ENCODE measurements at places on chromosomes 11 and 22.

DNA sequence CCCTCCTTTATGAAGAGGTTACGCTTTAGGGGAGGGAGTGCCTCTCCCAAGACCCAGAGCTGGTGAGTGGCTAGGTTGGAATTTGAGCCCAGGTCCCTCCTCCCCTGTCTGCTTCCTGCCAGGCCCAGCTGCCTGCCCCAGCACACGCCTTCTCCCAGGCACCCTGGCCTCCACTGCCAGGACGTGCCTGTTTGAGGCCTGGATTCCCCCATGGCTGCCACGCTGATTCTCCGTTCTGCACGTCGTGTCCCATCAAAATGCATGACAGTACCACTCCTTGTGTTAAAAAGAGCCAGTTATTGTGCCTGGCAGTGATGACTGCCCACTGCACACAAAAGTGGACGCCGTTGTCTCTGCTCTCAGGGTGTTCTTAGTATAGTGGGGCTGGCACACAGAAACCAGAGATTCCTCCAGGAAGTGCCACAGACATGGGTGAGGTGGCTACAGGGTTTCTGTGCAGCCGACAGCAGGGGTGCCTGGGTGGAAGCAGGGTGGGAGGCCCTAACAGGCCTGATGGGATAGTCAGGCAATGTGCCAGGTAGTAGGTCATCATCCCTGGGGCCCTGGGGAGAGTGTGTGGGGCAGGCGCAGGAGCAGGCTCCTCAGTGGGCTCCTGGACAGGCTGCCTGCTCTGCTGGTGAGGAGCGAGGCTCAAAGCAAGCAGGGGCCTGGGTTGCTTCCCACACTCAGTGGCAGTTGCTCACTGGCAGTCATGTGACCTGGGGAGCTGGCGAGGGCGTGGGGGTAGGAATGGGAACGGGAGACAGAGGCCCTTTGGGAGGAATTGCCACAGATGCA is 24.2 kb downstream of the MED15 start:
- DNase-seq, result peak; percentile 30

DNA sequence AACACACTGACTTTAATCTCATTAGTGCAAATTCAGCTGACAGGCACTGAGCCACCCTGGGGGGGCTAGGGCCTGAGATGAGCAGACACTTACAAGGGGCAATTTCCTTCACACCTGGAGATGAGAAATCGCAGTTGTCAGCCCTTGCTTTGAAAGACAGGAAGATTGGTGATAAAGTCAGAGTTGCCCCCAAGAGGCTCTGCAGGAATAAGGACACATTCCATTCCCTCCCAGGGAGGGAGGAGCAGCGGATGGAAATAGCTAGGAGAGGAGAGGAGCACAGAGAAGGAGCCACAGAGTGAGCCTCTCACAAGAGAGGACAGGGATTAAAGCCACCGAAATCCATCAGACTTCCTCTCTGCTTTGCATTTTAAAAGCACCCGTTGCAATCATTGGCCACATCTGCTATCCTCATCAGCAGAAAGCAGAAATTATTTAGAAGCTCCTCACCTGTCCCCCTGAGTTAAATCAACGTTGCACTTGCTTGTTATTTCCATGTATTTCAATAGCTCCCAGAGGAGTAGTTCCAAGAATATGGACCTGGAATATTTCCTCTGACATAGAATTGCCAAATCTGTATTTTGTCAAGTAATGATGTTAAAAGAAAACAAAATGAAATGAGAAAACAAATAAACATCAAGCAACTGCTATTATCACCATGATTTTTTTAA is 213.7 kb downstream of the BARX2 start:
- DNase-seq, result no peak

DNA sequence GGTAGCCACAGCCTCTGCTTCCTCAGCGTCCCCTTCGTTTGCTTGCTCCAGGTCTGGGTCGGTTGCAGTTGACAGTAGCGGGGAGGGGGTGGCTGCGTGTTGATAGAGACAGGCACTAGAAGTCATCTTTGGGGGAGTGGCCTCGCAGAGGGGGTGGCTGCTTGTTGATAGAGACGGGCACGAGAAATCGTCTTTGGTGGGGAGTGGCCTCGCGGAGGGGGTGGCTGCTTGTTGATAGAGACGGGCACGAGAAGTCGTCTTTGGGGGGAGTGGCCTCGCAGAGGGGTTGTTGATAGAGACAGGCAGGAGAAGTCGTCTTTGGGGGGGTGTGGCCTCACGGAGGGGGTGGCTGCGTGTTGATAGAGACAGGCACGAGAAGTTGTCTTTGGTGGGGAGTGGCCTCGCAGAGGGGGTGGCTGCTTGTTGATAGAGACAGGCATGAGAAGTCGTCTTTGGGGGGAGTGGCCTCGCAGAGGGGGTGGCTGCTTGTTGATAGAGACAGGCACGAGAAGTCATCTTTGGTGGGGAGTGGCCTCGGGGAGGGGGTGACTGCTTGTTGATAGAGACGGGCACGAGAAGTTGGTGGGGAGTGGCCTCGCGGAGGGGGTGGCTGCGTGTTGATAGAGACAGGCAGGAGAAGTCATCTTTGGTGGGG is 328.3 kb downstream of the TBC1D22A start:
- DNase-seq, result no peak

DNA sequence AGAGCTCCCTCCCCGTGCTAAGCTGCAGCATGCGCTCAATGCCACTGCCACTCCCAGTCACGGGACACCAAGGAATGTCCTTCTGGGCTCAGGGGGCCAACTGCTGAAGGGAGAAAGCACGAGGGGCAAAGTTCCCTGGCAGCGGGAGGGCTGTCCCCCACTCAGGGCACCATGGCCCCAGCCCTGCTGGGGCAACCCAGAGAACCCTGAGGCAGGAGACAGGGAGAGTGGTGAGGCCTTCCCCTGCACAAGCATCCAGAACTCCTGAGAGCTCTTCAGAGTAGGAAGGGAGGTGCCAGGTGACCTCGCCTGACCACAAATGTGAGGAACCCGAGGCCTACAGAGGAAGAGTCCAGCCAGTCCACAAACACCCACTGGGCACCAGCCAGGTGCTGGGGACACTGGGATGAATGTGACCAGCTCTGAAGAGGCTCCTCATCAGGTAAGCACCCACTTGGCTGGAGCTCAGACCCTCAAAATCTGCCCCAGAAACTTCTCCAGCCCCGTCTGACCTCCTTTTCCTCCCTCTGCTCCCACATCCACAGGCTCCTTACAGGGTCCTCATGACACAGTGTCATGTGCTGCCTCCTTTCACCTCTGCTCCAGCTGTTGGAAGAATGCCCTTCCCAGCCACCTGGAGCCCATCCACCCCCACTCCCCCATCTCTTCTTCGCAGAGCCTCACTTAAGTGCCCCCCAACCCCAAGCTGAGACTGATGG is 15.6 kb downstream of the GDPD5 start:
- no peak for DNase-seq

- DNase-seq, result no peak
These were observed 57.6 kb downstream of the KCNJ4 start for GRCh38 chr22:38397189-38398085.

Data from fibroblast of skin of left biceps (primary cell).